ENCODE measurements at places on chromosomes 1 and 21. TPM values are rescaled to one million over a fixed set of nuclear protein-coding genes. Genes with fewer than 3 reads are reported as not detected.

MRPL39 gene
- total RNA-seq, result 92.2 TPM

HPDL gene
- not detected for total RNA-seq

PGBD5 gene
- 3.6 TPM for total RNA-seq

TAS1R1 gene
- not detected for total RNA-seq

PGLYRP4 gene
- not detected for total RNA-seq

DNASE2B gene
- total RNA-seq, result not detected

SPATA17 gene
- total RNA-seq, result 1.7 TPM

TRPM2 gene
- total RNA-seq, result 4.4 TPM

SLC25A34 gene
- 0.40 TPM for total RNA-seq

FCER1G gene
- not detected for total RNA-seq

CRP gene
- total RNA-seq, result not detected

ATAD3B gene
- 47.5 TPM for total RNA-seq

PLEKHN1 gene
- 3.8 TPM for total RNA-seq

AQP10 gene
- not detected for total RNA-seq

KRTAP21-3 gene
- total RNA-seq, result not detected

SMIM11 gene
- 3.9 TPM for total RNA-seq

CCT8 gene
- total RNA-seq, result 555 TPM

PLA2G2A gene
- not detected for total RNA-seq

C1orf198 gene
- 20.3 TPM for total RNA-seq

ARID4B gene
- 22.9 TPM for total RNA-seq

DMRTA2 gene
- total RNA-seq, result 24.9 TPM

LAMB3 gene
- 7.8 TPM for total RNA-seq

HEATR1 gene
- total RNA-seq, result 77.3 TPM

LYPLAL1 gene
- 16.2 TPM for total RNA-seq

FCGR2B gene
- total RNA-seq, result not detected

CD101 gene
- 9.3 TPM for total RNA-seq

ACOT11 gene
- 1.3 TPM for total RNA-seq

SMIM1 gene
- total RNA-seq, result not detected

FAM167B gene
- total RNA-seq, result not detected

PLPP3 gene
- 2.8 TPM for total RNA-seq

SLFNL1 gene
- not detected for total RNA-seq

GRHL3 gene
- total RNA-seq, result not detected

NGF gene
- 0.51 TPM for total RNA-seq

IVL gene
- total RNA-seq, result 0.06 TPM

TSPAN2 gene
- 14.9 TPM for total RNA-seq

GBP2 gene
- 19.1 TPM for total RNA-seq

LMOD1 gene
- not detected for total RNA-seq

COL16A1 gene
- total RNA-seq, result 38.2 TPM

PCP4L1 gene
- total RNA-seq, result 0.06 TPM

NEXN gene
- 11.6 TPM for total RNA-seq
